ENCODE measurements at places on chromosomes 7 and 10. TPM values are rescaled to one million over a fixed set of nuclear protein-coding genes. Genes with fewer than 3 reads are reported as not detected.

The BLNK gene
- total RNA-seq = 13.2 TPM

The SSC4D gene
- total RNA-seq = 0.72 TPM

The PHKG1 gene
- total RNA-seq = 11.6 TPM

The PLXDC2 gene
- 19.9 TPM for total RNA-seq

The FAM25C gene
- total RNA-seq = not detected

The GRM3 gene
- not detected for total RNA-seq

The PTPN20 gene
- 6.5 TPM for total RNA-seq
